ENCODE measurements at places on chromosomes 5 and 9.

- no peak for DNase-seq
These were observed 6.7 kb downstream of the PTCH1 start for GRCh38 chr9:95509851-95510708.

DNA sequence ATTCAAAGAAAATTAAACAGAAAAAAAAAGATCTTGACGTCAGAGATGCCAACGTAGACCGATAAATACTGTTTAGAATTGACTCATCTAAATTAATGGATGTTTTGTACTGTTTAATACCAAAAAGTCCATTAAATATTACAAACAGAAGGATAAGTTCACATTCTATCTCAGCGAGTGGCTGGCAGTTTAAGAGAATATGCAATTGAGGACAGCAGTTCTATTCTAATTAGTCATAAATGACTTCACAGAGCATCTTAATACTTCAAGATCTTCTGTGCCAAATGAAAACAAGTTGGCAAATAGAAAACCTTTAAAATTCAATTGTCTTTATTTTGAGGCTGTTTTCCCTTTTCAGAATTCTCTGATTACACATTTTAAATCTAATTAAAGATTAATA is 326.6 kb upstream of the NREP start:
- no peak for DNase-seq

DNA sequence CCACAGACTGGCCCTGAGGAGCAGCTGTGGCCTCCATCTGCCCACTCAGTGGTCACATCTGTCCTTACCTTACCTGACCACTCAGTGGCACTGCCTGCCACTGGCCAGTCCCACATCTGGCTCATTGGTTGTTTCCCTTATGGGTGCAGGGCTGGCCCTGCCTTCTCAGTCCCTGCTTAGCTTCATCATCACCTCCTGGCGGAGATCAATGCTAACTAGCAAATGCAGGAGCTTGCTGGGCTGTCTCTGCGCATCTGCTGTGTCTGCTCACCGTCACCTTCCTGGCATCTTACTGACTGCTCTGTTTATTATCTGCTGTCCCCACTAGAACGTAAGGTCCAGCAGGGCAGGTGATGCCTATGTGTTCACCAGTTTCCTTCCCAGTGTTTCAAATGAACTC is 356.9 kb downstream of the SEMA5A start:
- no peak for DNase-seq

DNA sequence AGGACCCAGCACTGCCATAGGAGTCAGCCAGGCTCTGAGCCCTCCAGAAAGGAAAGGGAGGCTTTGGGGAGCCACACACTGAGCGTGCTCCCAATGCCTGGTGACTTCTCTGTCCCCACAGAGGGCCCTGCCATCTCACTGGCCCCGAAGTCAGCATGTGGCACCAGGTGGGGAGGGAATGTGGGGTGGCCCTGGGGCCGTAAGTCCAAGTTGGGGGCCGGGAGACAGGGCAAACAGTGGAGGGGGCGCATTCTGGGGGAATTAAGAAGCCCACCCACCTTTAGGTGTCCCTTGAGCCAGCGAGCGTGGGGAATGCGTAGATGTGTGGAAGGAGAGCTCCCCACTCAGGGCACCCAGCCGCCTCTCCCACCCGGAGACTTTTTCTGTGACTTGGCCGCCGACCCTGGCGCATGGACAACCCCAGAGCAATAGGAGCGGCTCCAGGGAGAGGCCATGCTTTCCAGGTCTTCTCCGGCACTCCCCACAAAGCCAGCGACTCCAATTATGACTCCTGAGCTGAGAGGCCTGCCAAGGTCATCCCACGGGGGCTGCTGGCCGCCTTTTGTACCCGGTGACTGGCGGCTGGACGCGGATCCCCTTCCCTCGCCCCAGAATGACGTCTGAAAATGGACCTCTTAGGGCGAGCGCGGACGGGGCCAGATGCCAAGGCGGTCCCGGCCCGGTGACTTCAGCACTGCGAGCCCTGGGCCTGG is 9.8 kb downstream of the IRX1 start:
- DNase-seq = no peak

DNA sequence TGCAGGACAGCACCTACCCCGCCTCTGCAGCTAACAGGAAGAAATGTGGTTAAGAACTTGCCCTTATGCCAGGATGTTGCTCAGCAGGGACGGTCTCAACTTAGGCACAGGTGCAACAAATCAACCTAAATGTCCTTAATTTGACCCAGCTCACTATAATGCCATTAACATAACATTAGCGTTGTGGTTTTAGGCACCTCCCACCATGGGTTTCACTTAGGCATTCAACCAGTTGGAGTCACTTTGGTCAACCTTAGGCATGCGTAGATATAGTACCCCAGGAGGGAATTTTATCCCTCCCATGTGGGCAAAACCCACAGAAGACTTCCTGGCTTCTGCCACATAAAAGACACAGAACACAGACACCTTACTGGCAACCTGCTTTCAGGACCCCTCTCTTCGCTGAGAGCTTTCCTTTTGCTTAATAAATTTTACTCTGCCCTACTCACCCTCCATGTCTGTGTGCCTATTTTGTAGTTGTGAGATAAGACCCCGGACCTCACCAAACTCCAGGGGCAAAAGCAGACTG is 8.7 kb upstream of the ERAP1 start:
- DNase-seq = peak; percentile 60

- DNase-seq = no peak
These were observed 31.7 kb downstream of the NRG2 start for GRCh38 chr5:140011297-140011802.

- DNase-seq = no peak
These were observed 165.3 kb downstream of the PAX5 start for GRCh38 chr9:36868586-36869282.

All from activated T-cell treated with anti-CD3 and anti-CD28 coated beads, Interleukin-2, amount 50 U/mL, for 72 hours (primary cell).